ENCODE measurements at places on chromosomes 2 and 18.
A peak's percentile ranks its signal among the peaks of the same experiment; 100 is the strongest.

- no peak for DNase-seq
These were observed 141.3 kb upstream of the SLC1A4 start for GRCh38 chr2:64847930-64848329.

DNA sequence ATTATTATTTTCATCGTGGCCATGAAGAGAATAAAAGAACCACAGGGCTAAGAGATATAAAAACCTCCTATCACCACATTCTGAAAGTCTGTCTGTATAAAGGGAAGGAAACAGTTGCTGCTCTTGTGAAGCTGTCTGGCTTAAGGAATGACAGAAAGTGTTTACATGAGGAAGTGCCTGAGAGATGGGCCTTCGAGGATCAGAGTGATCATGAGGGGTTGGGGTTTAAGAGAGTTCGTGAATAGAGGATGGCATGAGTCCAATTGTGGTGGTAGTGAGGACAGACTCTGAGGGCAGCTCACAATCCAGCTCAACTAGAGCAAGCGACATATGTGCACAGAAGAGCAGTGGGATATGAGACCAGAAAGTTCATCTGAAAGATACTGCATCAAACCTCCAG, 65.8 kb upstream of the PIEZO2 start:
- DNase-seq: no peak

DNA sequence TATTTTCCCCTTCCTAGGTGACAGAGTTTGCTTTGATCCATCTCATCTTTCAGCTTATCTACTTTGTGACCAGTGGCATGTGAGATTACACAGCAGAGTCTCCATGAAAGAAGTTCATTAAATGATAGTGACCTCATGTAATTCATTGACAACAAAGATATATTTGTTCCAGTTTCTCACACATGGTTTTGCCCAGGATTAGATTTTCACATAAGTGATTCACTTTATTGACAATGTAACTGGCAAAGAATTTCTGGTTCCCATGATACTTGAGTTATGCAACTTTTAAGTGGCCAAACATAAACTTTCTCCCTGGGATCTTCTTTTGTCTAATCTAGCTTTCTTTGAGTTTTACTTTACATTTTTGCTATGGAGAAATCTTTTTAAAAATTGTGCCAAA, 50.0 kb downstream of the MC4R start:
- DNase-seq: peak; percentile 58

- DNase-seq: peak; percentile 31
These were observed 152.4 kb downstream of the OSR1 start for GRCh38 chr2:19205983-19206533.

GRCh38 chr2:19823507-19823906, 78.3 kb downstream of the TTC32 start:
- DNase-seq: peak; percentile 42

DNA sequence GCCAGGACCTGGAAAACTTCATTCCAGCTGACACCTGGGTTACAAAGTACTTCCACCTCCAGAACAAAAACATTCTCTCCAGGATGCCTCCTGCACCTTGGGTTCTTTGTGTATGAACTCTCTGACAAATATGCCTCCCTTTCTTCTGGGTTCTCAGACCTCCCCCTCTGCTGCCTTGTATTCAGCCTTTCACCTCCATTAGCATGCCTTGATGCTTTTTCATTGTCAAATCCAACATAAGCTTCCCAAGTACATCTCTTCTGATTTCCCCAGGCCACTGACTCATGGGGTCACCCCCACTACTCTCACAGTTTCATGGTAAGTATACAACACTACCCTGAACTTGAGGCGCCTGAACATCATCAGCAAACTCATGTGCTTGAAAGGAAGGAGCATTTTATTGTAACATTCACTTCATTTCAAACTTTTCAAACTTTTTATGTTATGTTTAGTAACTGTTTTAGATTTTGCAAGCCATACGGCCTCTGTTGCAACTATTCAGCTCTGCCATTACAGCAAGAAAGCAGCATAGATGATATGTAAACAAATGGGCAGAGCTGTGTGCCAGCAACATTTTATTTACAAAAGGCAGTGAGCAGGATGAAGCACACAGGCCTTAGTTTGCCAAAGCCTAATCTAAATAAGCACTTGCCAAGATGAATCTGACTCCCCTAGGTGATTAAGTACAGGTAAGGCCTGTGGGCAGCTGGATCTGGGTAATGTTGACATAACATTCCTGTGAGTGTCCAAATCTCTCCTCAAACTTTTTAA, 32.5 kb upstream of the MRPS9 start:
- no peak for DNase-seq

GRCh38 chr18:6521803-6522418, 107.2 kb upstream of the L3MBTL4 start:
- DNase-seq: no peak

GRCh38 chr2:207463433-207463832, 66.3 kb upstream of the CREB1 start:
- DNase-seq: no peak

GRCh38 chr18:49529596-49529995, 32.3 kb upstream of the LIPG start:
- no peak for DNase-seq

GRCh38 chr18:37519510-37520135, 46.0 kb downstream of the CELF4 start:
- no peak for DNase-seq

- DNase-seq: no peak
These were observed 68.5 kb upstream of the HDAC4 start for GRCh38 chr2:239469106-239469960.

DNA sequence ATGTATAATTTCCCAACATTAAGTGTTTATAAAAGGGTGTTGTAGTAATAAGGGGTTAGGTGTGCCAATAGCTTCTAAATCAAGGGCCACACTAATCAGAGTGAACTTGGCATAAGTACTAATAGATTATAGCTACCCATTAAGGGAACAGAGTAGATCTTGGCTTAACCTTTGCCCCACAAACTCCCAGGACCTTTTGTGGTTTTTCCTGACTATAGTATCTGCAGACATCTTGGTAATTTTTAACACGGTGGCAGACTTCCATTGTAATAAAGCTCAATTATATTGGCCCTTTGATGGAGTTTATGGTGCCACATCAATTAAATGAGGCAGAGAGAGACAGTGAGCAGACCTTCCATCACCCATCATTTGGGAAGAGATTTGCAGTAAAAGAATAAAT, 358.5 kb upstream of the HNRNPA3 start:
- no peak for DNase-seq

GRCh38 chr2:212777020-212777491, 238.5 kb upstream of the ERBB4 start:
- DNase-seq: peak; percentile 16

DNA sequence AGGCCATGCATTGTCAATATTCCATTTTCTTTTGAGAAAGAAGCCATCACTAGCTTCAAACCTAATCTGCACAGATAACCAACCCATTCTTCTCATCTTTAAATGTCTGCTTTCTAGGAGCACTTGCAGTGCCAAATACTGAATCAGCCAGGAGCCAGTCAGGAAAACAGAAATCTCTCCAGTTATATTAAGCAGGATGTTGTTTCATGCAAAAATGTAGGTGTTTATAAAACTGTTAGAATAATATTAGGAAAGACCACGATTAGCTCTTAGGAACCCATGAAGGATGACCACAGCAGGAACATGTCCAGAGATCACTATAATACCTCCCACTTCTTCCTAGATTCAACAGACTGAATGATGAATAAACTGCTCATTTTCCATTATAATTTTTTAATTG, 86.0 kb downstream of the TTC32 start:
- no peak for DNase-seq

All from GM04503 (cell line).